ENCODE measurements at places on chromosomes 13 and 19. TPM values are rescaled to one million over a fixed set of nuclear protein-coding genes. Genes with fewer than 3 reads are reported as not detected.

SLC25A41 gene
- total RNA-seq: 0.63 TPM

TSSK6 gene
- total RNA-seq: 1.3 TPM

IGSF23 gene
- total RNA-seq: not detected

LIG4 gene
- 14.1 TPM for total RNA-seq

KIR3DL1 gene
- total RNA-seq: not detected

CD70 gene
- total RNA-seq: not detected

ZNF181 gene
- total RNA-seq: 65.7 TPM

LENG8 gene
- total RNA-seq: 89.5 TPM

ATP4B gene
- total RNA-seq: not detected

ZNF548 gene
- total RNA-seq: 68.2 TPM

Measured in parietal lobe (tissue), 2 donors.